SIG-M5 (cell line): ENCODE measurements at places on chromosomes 5 and 9.
A peak's percentile ranks its signal among the peaks of the same experiment; 100 is the strongest.

DNA sequence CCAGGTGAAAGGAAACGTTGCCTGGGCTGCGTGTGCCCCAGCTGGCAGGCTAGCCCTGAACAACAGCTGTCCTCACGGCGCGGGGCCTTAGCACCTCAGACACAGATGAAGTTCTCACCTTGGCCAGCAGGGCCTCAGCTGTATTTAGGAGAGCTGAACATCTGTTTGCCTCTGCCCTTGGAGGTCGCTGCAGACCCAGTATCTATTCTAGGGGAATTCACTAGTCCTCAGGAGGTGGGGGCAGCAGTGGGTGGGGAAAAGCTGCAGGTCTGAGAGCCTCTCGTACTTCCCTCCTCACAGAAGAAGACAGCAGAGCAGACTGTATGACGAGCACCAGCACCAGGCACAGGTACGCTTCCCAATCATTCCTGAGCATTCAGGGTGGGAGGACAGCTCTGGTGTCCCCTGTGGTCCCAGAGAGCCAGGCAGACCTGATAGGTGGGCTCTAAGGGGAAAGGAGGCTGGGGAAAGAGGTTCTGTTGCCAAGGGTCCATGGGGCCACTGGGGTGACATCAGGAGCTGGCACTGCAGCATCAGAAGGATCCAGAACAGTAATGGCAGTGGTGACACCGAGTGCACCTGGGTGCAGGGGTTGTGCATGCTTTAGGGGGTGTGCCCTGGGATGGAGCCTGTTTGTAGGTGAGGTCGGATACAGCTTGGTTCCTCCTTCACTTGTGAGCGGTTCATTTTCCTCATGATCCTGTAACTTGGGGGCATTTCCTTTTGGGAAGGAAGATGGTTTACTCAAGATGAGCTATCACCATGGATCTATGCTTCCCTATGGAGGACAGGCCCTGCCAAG, 13.8 kb downstream of the CD74 start:
- no peak for DNase-seq

DNA sequence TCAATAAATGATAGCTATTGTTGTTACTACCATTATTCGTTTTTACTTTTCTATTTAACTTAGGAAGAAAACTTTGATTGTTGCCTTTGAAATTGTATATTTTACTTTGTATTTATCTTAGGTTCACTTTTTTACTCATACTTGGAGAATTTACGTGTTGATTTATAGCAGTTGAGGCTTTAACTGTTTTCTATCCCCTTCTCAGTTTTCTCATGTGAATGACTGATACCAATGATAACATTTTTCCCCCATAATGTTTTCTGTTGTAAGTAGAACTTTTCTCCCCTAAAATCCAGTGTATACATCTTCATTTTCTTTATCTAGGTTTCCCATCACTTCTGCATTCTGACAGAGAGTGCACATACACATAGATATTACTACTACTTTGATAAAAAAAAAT, 54.4 kb downstream of the FSD1L start:
- no peak for DNase-seq

DNA sequence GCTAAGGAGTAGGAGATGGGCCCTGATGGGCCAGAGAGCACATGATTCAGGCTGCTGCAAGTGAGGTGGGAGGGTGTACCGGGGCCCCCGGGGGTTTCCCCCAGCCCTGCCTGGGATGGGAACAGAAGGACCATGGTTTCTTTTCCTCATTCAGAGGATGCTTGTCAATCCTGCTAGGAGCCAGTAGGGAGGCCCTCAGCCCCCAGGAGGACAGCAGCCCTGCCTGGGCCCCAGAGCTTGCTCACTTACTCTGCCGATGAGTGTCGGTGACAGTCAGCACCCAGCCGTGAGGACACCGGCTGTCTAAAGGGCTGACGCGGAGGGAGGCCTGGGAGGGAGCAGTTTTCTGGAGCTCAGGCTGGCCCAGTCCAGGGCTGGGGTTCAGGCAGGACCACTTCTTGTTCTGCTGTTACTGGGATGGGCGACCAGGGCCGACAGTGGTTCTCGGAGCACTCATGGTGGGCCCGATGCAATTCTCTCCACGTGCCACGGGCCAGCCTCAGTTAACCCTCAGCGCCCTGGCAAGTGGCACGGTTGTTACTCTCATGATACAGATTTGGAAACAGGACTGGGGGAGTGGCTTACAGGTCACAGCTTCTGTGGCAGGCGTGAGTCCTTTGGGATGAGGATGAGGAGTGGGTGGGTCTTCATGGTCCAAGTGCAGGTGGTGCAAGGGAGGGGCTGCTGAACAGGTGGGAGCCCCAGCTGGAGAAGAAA, 1.8 kb downstream of the ARRDC1 start:
- peak; percentile 47 for DNase-seq

- DNase-seq: no peak
These were observed 35.5 kb downstream of the JAKMIP2 start for GRCh38 chr5:147746986-147747385.

DNA sequence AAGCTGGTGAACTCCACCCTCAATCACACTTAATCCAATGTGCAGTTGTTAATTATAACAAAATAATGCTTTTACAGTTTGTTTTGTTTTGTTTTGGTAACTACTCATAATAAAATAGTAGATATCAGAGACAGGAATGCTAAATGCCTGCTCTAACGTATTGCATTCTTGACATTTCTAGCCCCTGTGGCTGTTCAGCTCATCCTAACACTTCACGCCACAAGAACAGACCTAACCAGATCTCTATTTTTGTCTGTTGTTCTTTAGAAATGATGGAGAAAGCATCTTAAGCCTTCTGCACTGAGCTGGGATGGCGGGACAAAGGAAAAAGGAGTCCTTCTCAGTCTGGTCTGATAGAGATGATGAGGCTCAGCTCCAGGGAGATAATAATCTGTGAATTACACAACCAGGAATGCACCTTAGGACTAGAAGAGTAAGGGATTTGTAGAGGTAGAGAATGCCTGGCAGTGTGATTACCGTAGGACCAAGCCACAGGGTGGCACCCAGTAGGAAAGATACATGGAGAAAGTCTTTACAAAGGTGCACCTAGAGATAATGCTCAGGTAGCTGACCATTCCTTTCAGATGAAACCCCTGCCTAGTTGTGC, 628.8 kb downstream of the PDE4D start:
- no peak for DNase-seq

GRCh38 chr9:80074439-80074838, 502.7 kb downstream of the TLE4 start:
- no peak for DNase-seq

GRCh38 chr5:146993876-146994530, 115.4 kb upstream of the PPP2R2B start:
- no peak for DNase-seq

- no peak for DNase-seq
These were observed 15.5 kb upstream of the FAM120AOS start for GRCh38 chr9:93468763-93469456.

DNA sequence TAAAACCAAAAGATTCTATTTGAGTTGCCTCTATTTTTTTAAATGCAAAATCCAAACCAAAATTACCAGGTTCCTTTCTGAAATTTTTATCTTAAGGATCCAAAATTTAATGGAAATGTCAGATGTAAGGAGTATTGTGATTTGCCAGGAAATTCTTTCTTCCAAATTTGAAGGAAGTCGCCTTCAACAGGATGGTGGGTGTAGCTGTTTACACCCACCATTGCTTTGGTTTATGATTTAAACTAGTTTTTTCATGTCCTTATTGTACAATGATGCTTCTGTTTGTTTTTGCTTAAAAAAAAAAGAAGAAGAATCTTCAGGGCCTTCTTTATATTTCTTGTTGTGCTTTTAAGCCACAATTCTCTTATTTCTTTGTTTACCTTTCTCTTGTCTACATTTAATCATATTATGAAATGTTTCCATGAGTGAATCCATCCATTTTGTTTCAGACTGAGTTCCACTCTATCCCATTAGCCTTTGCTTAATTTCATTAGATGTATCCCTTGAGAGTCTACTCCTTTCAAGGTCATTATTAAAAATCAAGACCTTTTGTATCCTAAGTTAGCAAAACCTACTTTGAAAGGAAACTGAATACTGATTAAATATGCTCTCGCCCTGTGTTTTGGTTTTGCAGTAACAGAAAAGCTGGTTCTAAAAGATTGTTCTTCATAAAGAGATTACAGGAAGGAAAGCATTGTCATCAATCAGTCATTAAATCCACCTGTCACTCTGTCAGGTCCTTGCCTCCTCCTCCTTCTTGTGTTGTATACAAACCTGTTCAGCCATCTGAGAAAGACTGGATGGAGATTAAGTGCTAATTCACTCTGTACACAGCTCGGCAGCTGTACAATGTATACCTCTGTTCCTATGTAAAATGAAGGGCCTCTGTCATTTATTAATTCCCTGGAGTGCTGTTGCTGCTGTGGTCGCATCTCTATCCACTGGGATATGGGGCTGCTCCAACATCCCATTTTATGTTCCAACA, 45.5 kb upstream of the SLC2A8 start:
- no peak for DNase-seq

GRCh38 chr5:93304456-93305250, 276.4 kb downstream of the NR2F1-AS1 start:
- no peak for DNase-seq

GRCh38 chr9:125106285-125106893, 36.9 kb downstream of the SCAI start:
- DNase-seq: no peak

DNA sequence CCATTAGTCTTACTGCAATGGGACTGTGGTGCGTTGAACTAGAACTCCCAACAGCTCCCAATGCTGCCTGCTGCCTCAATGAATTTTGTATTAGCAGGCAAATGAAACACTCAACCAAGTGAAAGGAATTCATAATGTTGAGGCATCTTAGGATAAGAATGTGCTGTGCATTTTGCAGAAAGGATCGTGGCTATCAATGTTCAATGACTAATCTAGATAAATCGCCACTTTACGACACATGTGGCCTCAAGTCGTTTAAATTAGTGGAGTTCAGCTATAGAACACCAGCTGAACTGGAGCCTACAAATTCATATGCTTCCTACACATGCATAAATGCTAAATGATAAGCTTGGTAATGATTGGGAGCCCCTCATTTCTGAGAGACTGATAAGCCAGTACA, 318.4 kb downstream of the PSAT1 start:
- DNase-seq: no peak

- no peak for DNase-seq
These were observed 67.0 kb upstream of the GNE start for GRCh38 chr9:36325081-36325828.

GRCh38 chr5:97067296-97067850, 75.0 kb downstream of the LIX1 start:
- no peak for DNase-seq
